ENCODE measurements at places on chromosomes 13 and 19.

DNA sequence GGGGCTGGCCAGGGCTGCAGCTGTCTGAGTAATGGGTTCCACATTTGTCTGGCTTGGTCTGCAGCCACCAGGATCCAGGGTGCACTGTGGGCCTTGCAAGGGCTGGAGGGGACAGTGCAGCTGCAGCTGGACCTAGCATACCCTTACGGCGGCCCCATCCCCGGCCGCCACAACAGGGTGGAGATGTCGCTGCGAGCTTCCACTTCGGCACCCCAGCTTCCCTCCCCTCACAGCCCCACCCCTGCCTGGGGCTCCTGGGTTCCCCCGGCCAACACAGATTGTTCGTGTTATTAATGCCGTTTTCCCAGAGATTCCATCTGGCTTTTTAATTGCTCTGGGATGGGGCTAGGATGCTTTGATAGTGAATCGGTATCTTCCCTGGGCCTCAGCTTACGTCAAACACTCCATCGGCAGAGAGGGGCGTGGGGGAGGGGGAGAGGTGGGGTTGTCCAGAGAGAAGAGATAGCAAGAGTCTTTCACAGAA lies 5.8 kb downstream of the CEBPA start:
- H3K4me1 ChIP-seq: peaks cover 36% of the 10 kb centered on the region
- H3K27ac ChIP-seq: no peak overlapping the region
- no peak for DNase-seq
- H3K36me3 ChIP-seq: no peaks in the 10 kb centered on the region

- H3K4me1 ChIP-seq: peaks cover 10% of the 10 kb centered on the region
- no peak for DNase-seq
- H3K27me3 ChIP-seq: no peaks in the 10 kb centered on the region
- no peak overlapping the region for H3K4me3 ChIP-seq
- no peak overlapping the region for H3K27ac ChIP-seq
Observed at GRCh38 chr13:26914148-26914547, 153.6 kb upstream of the GPR12 start.

DNA sequence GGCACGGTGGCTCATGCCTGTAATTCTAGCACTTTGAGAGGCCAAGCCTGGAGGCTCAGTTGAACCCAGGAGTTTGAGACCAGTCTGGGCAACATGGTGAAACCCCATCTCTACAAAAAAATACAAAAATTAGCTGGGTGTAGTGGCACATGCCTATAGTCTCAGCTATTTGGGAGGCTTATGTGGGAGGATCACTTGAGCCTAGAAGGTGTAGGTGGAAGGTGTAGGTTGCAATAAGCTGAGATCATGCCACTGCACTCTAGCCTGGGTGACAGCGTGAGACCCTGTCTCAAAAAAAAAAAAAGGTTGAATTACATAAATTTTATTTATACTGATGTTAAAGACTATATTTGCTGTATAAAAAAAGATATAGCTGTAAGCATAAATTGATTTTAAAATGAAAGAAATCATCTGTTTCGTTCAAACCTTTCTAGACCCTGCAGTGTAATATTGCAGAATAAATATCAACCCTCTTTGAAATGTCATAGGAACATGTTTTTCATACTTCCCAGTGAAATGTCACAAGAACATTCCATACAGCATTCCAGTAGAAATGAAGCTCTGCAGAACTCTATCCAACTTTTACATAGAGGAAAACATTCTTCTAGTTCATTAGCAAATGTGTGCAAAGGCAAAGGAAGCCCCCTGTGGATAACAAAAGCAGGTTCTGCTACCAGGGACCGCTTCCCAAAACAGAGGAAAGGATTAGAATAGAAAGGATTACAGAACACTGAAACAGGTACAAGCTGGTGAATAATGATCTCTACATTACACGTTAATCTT lies 76.0 kb downstream of the CAB39L start:
- peaks cover 9% of the 10 kb centered on the region for H3K36me3 ChIP-seq
- H3K27ac ChIP-seq: peak overlapping the region; percentile 5
- no peak overlapping the region for H3K4me3 ChIP-seq
- peaks cover 5% of the 10 kb centered on the region for H3K4me1 ChIP-seq
- H3K27me3 ChIP-seq: no peaks in the 10 kb centered on the region
- no peak for DNase-seq

DNA sequence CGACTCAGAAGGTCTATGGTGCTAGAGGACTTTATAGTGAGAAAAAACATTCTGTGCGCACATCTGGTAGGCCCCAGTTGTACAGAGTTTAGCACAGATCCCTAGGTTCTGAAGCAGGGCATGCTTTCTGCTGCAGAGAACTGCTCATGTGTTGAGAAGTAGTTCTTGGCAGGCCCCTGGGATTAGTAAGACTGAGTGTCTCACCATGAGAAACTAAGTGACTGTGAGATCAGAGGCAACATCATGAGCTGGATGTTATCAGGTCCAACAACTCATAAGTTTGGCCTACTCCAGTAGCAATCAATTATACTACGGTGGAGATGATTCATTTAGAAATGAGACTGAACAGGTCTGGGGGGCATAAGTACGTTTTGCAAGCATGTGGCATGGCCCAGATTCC lies 507.4 kb upstream of the KLF12 start:
- H3K27ac ChIP-seq: no peak overlapping the region
- H3K4me3 ChIP-seq: no peak overlapping the region
- no peak for DNase-seq

DNA sequence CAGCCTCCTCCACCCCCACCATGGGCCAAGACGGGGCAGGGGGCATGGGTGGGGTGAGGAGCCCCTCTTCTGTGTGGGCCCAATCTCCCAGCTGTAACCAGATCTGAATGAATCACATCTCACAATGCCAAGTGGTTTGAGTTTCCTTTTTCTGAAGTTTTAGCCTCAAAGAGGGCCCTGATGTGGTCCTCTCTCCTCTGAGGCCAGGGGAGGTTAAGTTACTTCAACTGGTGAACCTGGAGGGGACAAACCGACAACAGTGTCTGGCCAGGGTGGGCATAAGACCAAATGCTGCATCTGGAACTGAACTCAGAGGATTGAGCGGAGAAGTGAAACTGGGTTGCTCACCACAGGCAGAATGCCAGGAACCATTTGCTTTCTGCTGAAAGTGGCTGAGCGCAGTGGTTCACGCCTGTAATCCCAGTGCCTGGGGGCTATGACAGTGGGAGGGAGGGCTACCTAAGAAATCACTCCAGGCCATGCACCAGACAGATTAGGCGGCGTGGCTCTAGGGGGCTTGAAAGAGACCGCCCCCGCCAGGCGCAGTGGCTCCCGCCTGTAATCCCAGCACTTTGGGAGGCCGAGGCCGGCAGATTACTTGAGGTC lies 15.4 kb upstream of the IRGC start:
- peaks cover 49% of the 10 kb centered on the region for H3K27me3 ChIP-seq
- no peaks in the 10 kb centered on the region for H3K36me3 ChIP-seq
- H3K4me3 ChIP-seq: no peak overlapping the region
- H3K27ac ChIP-seq: no peak overlapping the region
- peaks cover 4% of the 10 kb centered on the region for H3K4me1 ChIP-seq

GRCh38 chr19:53172889-53173288 lies 14.0 kb upstream of the ZNF347 start:
- H3K27ac ChIP-seq: no peak overlapping the region
- no peaks in the 10 kb centered on the region for H3K4me1 ChIP-seq
- no peak overlapping the region for H3K4me3 ChIP-seq
- H3K36me3 ChIP-seq: peaks cover 40% of the 10 kb centered on the region
- no peak for DNase-seq
- H3K27me3 ChIP-seq: no peaks in the 10 kb centered on the region

- H3K36me3 ChIP-seq: peaks cover 1% of the 10 kb centered on the region
- no peak overlapping the region for H3K27ac ChIP-seq
- H3K27me3 ChIP-seq: peaks cover 4% of the 10 kb centered on the region
- DNase-seq: no peak
- peaks cover 17% of the 10 kb centered on the region for H3K4me1 ChIP-seq
Observed at GRCh38 chr13:114068656-114069318, 63.6 kb downstream of the RASA3 start.

All from progenitor cell of endocrine pancreas (in vitro differentiated cells).